ENCODE measurements at places on chromosomes 11 and 22.

DNA sequence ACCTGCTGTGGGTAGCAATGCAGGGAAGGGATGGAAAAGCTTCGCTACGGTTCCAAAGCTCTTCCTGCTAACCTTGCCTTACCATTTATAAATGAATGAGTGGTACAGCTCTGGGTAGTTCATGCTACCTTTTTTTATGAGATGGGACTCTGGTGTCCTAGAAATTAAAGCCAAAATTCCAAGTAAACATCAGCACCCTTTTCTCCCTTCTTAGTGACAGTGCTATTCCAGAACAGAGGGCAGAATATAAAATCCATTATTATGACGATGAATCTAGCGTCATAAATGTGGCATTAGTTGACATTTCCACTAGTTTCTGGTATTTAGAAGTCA, 447 bp upstream of the SVIP start:
- no peak for DNase-seq

DNA sequence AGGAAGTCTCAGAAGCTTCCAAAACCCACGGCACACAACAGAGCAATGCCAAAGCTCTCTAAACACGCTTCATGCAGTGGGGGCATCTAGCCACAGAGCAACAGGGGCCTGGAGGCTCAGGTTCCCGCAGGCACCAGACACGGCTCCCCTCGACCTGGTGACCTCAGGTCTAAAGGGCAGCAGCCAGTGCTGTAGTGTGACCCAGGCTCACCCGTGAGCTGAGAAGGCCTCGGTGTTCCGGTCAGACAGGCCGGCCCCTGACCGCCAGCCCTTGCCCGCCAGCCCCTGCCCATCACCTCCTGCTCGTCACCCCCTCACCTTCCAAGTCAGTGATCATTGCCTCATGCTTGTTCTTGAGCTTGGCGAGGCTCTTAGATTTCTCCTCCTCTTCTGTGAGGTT, 45.7 kb downstream of the APOL1 start:
- no peak for DNase-seq

- DNase-seq, result no peak
Observed at GRCh38 chr11:37951996-37952395, 1354.0 kb upstream of the RAG2 start.

- no peak for DNase-seq
Observed at GRCh38 chr11:17603056-17603825, 56.2 kb downstream of the OTOG start.

- DNase-seq, result no peak
Observed at GRCh38 chr11:7154881-7155361, 66.1 kb downstream of the RBMXL2 start.

DNA sequence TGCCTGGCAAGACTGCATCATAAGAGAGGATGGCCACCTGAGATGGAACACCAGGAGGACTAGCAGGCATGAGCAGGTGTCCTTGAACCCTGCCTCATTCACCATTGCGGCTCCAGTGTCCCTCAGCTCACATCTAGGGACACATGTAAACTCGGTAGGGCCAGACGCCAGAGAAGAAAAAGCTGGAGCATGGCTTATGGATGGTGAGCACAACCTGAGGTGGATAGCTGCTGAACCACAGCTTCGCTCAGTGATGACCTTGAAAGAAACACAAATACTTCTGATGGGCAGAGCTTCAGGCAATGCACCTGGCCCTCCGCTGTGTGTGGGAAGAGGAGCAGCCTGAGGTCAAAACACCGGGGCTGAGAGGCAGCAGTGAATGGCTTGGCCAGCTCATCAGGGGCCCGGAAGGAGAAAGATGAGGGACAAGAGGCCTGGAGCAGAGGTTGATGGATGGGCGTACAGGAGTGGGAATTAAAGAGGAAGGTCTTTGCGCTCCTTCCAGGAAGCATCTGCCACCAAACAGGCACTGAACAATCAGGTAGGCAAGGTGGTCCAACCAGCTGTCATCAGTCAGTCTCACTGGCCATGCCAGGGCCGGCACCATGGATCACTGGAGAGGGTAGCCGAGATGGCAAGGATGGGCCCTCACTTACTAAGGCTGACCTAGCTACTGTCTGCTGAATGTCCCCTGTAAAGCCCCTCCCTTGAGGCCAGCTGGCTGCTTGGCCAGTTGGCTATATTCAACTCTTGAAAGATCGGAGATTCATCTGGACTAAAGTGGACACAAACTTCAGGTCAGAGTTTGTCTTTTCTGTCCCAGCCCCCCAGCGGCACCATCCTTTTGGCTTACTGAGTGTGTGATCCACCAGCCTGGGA, 89.7 kb downstream of the MYEOV start:
- no peak for DNase-seq

GRCh38 chr11:16242806-16243205, 113.5 kb downstream of the SOX6 start:
- DNase-seq, result no peak

GRCh38 chr22:43886231-43886630, 5.6 kb downstream of the PNPLA5 start:
- no peak for DNase-seq

DNA sequence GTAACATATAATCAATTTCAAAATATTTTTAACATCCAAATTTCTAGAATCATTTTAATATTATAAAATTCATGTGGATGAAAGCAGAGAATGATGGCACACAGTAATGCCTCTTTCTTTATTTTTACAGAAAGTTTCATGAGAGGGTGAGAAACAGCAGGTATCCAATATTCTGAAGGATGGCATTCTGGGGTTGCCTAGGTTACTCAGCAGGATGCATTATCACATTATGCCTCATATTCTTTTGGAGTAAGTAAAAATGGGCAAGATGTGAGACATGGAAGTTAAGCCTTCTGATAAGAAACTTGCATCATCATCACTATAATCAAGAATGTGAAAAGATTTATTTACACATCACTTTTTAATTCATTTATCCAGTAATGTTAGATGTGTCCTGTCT, 148.7 kb upstream of the PGR start:
- DNase-seq, result no peak

DNA sequence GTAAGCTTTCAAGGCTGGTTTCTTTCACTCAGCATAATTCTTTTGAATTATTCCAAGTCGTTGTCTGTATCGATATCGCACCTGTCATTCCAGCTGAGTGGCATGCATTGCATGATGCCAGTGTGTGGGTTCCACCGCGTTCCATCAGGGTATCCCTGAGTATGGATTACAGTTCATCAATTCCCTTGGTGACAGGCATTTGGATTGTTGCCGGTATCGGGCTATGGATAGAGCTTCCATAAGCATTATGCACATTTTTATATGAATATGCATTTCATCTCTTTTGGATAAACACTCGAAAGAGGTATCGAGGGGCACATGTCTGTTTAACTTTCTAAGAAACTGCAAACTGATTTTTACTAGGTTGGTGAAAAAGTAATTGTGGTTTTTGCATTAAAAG, 698.8 kb downstream of the BRD1 start:
- no peak for DNase-seq

- no peak for DNase-seq
Observed at GRCh38 chr22:31879585-31879984, 64.8 kb upstream of the YWHAH start.

- peak; percentile 8 for DNase-seq
Observed at GRCh38 chr22:19607192-19608002, 83.2 kb upstream of the CLDN5 start.

DNA sequence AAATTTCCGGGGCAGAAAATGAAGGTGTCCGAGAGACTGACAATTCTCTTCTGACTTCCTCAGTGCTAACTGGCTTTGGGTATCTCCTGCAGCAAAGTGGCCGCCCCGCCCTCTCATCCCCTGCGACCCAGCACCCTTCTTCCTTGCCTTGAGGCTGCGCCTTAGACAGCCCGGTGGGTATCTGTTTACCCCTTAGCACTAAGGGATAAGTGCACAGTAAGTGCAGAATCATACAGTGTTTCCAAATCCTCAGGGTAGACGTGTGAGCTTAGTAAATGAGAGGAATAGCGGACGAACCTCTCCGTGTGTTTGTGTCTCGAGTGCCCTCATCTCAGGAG, 368 bp upstream of the CHORDC1 start:
- DNase-seq, result no peak

DNA sequence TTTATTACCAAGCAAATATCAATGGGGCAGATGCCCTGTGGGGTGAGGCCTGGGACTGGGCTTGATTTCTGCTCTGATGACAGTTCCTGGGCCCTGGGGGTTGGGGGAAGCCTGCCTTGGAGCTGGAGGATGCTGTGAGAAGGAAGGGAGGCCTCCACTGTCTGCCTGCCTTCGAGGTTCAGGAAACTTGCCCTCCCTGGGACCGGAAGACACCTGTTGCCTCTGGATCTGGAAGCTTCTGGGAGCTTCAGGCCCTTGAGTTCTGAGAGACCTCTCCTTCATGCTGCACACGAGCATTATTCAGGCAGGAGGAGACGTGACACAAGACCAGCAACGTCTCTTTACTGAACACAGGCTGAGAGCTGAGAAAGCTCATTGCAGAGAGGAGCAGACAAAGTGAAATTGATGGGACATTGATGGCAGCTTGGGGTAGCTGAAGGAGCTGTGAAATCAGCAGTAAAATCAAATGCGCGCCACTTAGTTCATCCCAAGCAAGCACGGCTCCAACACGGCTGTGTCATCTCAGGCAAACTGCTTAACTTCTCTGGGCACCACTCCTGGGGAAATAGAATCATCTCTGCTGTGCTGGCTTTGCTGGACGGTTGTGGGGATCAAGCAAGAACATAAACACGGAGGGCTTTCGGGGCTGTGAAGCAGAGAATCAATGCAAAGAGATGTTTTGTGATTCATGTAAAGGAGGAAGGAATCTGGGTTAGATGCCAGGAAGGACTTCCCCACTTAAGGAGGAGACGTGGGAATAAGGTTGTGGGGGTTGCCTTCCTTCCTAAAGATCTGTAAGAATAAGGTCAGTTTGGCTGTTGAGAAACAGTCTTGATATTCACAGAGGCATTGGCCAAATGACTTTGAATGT, 64.5 kb downstream of the TP53I11 start:
- no peak for DNase-seq

GRCh38 chr11:60282286-60282685, 1.8 kb downstream of the MS4A4A start:
- no peak for DNase-seq

DNA sequence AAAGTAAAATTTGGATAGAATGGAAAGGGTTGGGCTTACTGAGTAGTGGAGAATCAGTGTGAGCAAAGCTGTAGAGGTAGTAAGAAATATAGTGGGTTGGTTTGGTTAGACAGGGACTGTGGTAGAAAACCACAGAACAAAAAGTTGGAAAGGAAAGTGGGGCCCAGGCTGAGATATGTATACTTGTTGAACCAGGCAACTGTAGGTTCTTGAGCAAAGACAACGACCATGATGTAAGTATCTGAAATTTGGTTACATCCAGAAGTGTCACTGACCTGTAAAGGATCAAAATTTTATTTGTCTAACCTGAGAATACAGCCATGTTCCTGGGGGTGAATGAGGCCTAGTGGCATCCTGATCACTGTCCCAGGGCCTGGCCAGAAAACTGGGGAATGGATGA, 114.1 kb downstream of the STIM1 start:
- no peak for DNase-seq
